ENCODE measurements at places on chromosomes 3 and 15.

GRCh38 chr3:183554377-183554776 lies 1.1 kb downstream of the KLHL6 start:
- peak; percentile 73 for DNase-seq

GRCh38 chr15:95511671-95512070 lies 818.8 kb upstream of the NR2F2 start:
- no peak for DNase-seq

GRCh38 chr3:44996556-44996969 lies 20.5 kb downstream of the EXOSC7 start:
- DNase-seq = no peak

- no peak for DNase-seq
These were observed 57.6 kb downstream of the FNDC3B start for GRCh38 chr3:172096881-172097420.

DNA sequence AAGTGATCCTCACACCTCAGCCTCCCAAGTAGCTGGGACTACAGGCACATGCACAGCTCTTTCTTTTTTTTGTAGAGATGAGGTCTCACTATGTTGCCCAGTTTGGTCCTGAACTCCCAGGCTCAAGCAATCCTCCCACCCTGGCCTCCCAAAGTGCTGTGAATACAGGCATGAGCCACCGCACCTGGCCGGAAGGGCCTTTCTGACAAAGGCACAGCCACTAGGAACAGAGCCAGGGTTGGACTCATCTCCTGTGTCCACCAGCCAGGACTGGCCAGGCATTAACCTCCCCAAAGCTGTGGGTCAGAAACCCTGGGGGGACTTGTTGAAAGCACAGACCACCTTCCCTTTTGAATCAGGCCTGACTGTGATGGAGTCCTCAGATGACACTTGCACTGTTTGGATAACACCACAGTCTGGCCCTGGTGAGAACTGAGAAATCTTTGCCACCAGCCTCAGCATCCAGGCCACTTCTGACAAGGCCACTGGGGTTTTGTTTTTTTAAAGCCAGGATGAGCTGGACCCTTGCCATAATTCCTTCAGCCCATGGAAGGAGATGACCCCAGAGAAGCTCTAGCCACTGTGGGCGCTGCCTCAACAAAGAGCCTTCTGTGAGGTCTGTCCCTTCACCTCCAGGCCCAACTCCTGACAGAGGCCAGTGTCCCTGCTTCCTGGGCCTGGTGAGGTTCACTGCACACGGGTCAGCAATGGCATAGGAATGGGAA lies 4.8 kb downstream of the TKT start:
- DNase-seq = peak; percentile 46

- DNase-seq = no peak
These were observed 5.1 kb downstream of the HPS3 start for GRCh38 chr3:149134575-149134974.

DNA sequence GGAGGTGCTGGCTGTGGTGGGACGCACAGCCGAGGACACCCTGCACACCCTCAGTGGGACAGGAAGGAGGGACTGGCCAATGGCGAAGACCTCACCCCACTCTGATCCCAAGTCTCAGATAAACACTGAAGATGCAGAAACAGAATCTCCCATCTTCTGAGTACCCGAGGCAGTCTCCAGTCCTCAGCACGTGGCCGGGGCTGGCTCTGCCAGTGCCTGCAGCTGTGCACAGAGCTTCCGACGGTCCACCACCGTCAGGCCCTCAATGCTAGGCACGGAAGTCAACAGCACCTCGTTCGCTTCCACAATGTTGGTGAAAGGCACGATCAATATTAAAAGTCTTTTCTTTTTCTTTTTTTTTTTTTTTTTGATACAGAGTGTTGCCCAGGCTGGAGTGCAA lies 16.8 kb upstream of the OCA2 start:
- no peak for DNase-seq

DNA sequence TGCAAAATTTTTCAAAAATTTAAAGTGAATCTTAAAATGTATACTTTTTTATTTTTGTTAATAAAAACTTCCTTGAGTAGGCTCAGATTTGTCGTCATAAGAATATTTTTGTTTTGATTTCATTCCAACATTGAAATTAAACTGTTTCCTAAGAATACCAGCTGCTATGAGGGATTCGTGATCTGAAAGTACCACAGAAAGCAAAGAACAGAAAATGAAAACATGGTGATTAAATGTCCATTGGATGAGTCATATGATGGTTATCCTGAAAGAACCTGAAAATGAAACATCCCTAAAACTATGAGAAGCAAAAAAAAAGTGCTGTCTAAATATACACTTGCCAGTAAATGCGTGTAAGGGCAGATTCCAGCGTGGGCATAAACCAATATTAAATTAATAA lies 143.8 kb downstream of the GMNC start:
- DNase-seq = no peak

DNA sequence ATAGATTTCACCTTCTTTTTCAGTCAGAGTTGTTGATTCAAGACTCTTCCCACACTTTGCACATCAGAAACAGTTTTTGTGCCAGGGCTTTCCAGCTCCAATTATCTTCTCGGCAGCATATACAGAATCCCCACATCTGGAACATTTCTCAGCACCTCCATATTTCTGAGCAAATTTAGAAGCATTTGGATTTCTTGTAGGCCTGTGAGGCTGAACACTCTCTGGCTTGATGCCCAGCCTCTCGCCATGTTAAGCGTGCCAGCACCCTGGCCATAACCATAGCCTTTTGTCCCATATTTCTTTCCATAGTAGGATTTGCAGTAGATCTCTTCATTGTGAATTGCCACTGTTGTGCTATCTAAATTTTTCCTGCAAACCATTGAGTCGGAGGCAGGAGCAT lies 28.3 kb downstream of the CD80 start:
- DNase-seq = no peak

DNA sequence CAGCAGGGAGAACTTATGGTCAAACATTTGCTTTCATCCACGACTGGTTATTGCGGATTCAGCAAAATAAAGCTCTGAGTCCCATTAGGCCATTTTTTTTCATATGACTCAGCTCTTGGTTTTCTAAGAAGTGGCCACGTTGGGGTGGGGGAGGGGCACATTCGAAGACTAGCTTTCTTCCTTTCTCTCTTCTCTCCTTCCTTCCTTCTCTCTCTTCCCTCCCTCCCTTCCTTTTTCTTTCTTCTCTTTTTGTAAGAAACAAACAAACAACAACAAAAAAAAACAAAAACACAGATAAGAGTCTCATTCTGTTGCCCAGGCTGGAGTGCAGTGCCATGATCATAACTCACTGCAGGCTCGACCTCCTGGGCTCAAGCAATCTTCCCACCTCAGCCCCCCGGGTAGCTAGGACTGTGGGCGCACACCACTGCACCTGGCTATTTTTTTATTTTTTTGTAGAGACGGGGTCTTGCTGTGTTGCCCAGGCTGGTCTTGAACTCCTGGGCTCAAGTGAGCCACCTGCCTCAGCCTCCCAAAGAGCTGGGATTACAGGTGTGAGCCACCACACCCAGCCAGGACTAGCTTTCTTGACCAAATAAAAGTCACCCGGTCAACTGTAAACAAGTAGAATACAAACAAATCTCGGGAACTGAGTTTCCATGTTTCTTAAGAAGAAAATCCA lies 41.6 kb downstream of the ABCC5 start:
- no peak for DNase-seq

GRCh38 chr3:16490062-16490619 lies 23.4 kb downstream of the RFTN1 start:
- no peak for DNase-seq

DNA sequence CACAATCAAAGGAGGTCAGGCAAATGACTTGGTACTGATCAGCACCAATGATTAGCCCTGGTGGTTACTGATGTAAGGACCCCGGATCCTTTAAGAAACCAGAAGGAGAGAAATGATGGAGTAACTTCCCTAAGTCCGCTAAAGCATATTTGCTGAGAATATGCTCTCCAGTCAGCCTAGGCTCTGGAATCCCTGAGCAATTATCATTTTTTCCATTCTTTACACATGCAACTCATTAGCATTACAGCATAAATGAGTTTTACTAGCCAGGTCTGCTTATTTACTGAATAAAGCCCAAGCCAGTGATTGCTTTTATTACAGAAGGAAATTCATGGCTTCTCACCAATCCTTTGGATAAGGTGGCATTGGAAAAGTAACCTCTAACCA lies 139.2 kb upstream of the WNT5A start:
- no peak for DNase-seq

GRCh38 chr3:160170409-160171370 lies 54.5 kb upstream of the C3orf80 start:
- no peak for DNase-seq

GRCh38 chr3:70090322-70090913 lies 90.9 kb downstream of the SAMMSON start:
- peak; percentile 53 for DNase-seq

DNA sequence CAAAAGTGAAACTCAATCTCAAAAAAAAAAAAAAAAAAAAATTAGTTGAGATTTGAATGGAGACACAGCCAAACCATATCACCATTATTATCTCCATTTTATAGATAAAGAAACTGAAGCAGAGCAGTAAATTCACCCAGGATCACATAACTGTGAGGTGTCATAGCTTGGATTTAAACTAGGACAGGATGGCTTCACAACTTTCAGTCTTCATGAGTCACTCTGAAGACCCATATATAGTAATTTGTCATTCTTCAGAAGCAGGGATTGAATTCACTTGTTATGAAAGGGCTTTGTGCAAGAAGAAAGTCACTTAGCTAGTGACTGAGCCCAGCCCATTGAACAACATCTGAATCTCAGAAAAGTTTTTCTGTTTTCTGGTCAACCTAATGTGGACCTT lies 60.5 kb upstream of the LRIG1 start:
- DNase-seq = no peak

GRCh38 chr3:16174976-16175901 lies 759 bp downstream of the GALNT15 start:
- peak; percentile 70 for DNase-seq

DNA sequence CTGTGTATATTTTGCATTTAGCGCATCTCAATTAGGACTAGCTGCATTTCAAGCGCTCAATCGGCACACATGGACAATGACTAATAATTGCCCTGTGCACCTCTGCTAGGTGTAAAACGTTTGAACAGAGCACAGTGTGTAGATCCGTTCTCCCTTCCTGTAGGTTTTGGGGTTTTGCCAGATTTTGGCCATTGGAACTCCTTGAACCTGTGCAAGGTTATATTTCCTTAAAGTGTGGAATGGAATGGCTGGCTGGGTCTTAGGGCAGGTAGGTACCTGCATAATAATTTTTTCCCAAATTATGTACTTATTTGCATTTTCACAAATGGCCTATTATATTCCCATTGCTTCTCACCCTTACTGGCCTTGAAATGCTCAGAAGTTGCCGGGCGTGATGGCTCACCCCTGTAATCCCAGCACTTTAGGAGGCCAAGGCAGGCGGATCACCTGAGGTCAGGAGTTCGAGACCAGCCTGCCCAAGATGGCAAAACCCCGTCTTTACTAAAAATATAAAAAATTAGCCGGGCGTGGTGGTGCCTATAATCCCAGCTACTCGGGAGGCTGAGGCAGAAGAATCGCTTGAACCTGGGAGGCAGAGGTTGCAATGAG lies 777 bp downstream of the RNU5B-1 start:
- DNase-seq = peak; percentile 68

GRCh38 chr3:25338158-25338725 lies 89.8 kb upstream of the RARB start:
- no peak for DNase-seq

GRCh38 chr15:25427861-25428260 lies 11.0 kb downstream of the UBE3A start:
- DNase-seq = no peak

DNA sequence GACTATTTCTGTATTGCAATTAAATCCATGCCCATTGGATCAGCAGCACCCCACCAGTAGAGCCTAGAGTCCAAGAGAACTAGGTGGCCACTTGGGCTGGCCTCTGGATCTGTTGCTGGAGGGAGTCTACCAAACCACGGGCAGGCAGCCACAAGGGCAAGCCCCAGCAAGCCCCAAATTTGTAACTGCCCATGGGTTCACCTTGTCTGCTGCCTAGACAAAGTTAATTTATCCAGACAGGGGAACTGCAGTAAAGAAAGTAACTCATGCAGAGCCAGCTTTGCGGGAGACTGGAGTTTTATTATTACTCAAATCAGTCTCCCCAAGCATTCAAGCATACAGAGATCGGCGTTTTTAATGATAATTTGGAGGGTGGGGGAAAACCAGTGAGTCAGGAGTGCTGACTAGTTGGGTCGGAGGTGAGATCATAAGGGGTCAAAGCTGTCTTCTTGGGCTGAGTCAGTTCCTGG lies 74.0 kb upstream of the TERB2 start:
- DNase-seq = no peak

- DNase-seq = no peak
These were observed 2.1 kb downstream of the ACVR2B start for GRCh38 chr3:38455639-38456430.

- DNase-seq = no peak
These were observed 6.9 kb upstream of the ALPK3 start for GRCh38 chr15:84810073-84810840.

- DNase-seq = no peak
These were observed 66.3 kb upstream of the SLCO3A1 start for GRCh38 chr15:91787198-91787597.

- no peak for DNase-seq
These were observed 79.3 kb upstream of the SKOR1 start for GRCh38 chr15:67746022-67746421.

DNA sequence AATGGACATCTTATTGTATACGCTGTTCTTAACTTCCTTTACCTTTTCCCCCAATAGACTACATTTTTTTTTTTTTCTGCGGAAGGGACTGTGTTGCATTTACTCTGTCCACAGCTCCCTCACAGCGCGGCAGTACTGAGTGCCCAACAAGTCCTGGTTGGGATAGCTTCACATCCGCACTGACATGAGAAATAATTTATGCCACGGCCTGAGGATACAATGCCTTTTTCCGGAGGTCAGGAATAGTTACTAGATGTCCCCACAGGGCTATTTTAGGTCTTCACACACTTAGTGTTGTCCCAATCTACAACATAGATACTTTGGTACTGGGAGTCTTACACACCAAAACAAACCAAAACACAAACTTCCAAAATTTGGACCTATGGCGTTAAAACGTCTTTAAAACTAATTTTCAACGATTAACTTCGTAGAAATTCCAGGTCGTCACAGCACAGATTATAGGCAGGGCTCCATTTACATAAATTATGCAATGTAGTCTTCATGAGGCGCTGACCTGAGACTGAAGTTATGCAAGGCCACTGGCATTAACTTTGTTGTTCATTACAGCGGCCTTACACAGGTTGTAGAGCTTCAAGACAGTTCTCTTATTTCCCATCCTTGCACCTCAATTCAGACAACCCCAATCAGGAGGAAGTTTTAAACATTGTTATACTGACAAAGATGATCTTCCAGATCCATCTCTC lies 989 bp upstream of the PPIB start:
- no peak for DNase-seq

- peak; percentile 51 for DNase-seq
These were observed 440.2 kb downstream of the LPP start for GRCh38 chr3:188594139-188594538.
